AG20443 (cell line): ENCODE measurements at places on chromosomes 6 and 20.

- no peak for DNase-seq
Measured at GRCh38 chr6:163630096-163630495, 215.6 kb downstream of the QKI start.

DNA sequence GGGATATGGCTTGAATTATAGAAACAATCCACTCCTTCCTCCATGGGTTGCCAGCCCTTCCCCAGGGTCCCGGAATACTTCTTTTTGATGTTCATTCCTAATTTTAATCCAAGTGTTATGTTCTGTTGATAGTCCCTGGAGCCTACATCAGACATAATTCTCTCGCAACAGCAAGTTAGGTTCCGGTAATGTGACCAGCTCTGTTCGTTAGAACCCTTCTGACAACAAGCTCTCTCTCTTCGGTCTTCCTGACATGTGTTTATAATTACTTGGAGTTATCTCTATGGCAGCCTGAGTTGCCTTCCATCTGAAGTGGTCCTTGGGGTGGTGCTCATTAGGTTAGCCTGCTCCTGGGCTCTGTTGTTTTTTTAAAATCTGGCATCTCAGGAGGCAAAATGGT, 506.9 kb upstream of the JARID2 start:
- DNase-seq: no peak

DNA sequence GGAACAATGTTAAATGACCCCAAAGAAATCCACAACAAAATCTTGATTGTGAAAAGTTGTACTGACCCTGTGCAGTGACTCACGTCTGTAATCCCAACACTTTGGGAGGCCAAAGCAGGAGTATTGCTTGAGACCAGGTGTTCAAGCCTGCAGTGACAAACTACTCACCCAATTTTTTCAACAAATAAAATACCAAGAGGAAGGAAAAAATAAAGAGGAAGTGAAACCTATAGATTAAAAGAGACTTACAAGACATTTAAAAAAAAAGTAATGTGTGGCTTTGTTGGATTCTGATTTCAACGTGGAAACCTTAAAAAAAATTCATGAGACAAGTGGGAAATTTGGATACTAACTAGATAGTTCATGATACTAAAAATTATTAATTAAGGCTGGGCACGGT, 31.9 kb downstream of the GINS1 start:
- no peak for DNase-seq

DNA sequence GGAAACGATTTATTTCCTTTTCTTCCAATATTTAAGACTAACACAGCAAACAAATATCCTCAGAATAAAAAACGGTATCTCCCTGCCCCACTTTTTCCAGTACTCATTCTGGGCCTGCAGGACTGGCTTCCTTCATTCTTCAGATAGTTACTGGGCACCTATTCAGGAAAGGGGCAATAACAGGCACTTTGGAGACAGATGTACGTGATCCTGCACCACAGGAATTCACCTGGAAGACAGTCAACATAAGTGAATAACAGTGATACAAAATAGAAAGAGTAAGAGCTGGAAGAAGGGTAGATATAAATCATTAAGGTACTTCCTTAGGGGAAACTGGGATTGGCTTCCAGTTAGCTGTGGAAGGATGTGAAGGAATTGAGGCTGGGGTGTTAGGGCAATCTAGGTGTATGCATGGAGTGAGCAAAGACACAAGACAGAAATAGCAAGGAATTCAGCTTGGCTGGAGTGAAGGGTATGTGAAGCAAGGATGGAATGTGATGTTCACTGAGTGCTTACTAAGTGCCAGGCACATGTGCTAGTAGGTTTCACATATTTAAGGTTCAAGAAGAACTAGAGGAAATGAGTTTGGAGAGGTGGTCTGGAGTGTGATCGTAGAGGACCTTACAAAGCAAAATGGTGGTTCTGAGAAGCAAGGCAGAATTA, 49.3 kb upstream of the FAM83C start:
- peak; percentile 18 for DNase-seq

- no peak for DNase-seq
Measured at GRCh38 chr20:15297059-15297875, 959.9 kb upstream of the FLRT3 start.
